ENCODE measurements at places on chromosomes 2 and 18.

DNA sequence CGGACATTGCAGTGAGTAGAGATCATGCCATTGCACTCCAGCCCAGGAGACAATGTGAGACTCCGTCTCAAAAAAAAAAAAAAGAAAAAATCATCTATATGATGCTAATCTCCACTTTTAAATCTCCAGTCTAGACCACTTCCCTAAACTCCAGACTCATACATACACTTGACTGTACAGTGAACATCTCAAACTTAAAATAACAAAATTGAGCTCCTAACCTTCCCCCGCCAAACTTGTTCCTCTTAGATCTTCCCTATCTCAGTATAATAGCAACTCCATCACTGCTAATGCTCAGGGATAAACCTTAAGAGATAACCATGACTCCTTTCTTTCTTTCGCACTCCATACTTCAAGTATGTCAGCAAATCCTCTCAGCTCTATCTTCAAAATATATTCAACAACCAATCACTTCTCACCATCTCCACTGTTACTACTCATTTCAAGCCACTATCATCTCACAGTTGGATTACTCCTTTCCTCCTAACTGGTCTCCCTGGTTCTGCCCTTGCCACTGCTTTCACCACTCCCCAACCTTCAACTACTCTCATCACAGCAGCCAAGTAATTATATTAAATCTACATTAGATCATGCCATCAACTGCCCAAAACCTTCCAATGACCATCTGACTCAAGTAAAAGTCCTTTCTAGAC is 12.0 kb downstream of the MEMO1 start:
- DNase-seq: no peak

GRCh38 chr2:71070294-71071093 is 2.0 kb downstream of the NAGK start:
- DNase-seq: no peak

- no peak for DNase-seq
These were observed 782.8 kb downstream of the PLCL1 start for GRCh38 chr2:198587240-198587639.

DNA sequence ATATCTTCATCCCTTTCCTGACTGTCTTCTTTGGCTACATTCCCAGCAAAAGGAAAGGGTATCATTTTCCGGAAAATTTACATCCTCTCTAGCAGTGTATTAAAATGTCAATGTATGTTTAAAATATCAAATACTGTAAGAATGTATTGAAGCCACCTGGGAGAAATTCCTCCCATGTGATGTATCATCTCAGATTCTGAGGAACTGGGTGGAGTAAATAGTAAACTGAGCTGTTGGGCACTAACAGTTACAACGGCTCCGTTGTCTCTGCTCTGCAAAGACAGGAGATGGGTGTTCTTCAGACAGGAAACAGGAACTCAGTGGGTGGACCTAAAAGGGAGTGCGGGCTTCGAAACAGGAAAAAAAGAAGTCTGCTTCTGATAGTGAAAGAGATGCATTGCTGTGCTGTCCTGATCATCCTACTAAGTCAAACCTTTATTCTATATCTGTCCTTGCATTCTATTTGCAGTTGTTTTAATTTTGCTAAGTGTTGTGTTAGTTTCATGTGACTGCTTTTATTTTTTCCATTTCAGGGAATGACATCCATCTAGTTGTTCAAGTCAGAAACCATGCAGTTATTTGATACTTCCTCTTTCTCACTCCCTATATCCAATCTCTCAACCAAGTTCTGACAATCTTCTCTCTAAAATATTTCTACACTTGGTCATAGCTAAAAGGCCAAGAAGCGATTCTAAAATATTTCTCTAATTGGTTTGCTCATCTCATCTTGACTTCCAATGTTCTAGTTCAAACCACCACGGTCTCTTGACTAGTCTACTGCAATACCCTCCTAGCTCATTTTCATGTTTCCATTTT is 19.4 kb downstream of the DOK1 start:
- DNase-seq: no peak

DNA sequence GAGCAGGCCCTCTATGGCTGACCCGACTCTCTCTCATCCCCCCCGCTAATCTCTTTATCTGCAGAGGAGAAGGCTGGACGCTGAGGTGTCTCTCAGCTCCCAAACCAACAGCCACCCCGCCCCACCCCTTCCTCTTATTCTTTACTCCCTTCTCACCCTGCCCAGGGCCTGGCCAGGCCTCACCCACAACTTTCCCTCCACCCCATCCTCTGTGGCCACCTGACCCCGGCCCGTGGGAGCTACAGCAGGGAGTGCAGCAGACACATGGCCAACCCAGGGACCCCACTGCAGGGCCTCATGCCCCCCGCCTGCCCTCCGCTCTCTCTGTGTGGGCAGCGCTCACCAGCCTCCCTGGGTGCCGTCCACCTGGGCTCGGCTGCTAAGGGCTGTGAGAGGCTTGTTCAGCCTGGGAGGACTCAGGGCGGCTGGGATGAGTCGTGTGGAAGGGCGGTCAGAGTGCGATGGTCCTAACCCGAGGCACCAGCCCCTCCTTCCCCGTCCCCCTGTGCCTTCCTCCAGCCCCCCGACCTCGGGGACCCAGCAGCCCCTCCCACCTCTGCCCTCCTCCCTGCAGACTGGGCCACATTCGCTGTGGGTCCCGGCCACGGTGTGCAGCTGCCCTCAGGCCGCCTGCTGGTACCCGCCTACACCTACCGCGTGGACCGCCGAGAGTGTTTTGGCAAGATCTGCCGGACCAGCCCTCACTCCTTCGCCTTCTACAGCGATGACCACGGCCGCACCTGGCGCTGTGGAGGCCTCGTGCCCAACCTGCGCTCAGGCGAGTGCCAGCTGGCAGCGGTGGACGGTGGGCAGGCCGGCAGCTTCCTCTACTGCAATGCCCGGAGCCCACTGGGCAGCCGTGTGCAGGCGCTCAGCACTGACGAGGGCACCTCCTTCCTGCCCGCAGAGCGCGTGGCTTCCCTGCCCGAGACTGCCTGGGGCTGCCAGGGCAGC is 6.8 kb downstream of the NEU4 start:
- no peak for DNase-seq

GRCh38 chr2:3631161-3631850 is 26.7 kb upstream of the ALLC start:
- no peak for DNase-seq

GRCh38 chr2:106899786-106900530 is 14.0 kb upstream of the ST6GAL2 start:
- DNase-seq: no peak

- DNase-seq: no peak
These were observed 153.6 kb downstream of the DTNA start for GRCh38 chr18:34863702-34864101.

GRCh38 chr2:24047703-24048033 is 477 bp upstream of the WDCP start:
- no peak for DNase-seq

DNA sequence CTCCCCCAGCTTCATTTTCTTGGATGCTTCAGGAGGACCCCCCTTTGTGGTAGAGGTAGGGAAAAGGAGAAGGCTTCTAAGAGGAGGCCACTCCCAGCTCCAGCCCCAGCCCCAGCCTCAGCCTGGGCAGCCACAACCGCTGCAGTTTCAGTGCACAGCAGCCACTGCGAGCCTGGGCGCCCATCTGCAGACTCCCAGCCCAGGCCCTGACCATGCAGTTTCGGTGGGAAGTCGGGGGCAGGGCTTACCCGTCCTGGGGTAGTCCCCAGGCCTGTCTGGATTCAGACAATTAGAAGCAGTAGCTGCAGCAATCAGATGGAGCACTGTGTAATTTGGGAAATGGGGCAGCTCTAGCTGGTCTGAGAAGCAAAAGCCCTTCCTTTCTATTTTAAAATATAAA is 28.6 kb downstream of the ITM2C start:
- DNase-seq: peak; percentile 29
